NCI-H2171 treated with DMSO at 0.1 percent for 48 hours (cell line): ENCODE measurements at places on chromosomes 16 and 17.

DNA sequence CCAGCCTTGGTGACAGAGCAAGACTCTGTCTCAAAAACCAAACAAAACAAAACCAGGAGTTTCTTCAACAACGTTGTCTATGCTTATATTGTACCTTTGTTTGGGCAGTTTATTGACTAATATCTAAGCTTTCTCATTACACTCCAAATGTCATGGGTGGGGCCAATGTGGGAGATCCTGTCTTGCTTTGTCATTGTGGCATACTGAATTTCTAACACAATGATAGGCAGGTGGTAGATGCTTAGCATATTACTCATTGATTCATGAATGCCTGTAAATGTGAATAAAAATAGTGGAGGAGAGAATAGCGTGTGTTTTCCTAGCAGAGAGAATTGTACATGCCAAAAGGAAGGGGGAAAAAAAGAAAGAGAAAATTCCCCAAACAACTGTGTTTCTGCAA is 802.5 kb upstream of the EEF2KMT start:
- no peak for DNase-seq

DNA sequence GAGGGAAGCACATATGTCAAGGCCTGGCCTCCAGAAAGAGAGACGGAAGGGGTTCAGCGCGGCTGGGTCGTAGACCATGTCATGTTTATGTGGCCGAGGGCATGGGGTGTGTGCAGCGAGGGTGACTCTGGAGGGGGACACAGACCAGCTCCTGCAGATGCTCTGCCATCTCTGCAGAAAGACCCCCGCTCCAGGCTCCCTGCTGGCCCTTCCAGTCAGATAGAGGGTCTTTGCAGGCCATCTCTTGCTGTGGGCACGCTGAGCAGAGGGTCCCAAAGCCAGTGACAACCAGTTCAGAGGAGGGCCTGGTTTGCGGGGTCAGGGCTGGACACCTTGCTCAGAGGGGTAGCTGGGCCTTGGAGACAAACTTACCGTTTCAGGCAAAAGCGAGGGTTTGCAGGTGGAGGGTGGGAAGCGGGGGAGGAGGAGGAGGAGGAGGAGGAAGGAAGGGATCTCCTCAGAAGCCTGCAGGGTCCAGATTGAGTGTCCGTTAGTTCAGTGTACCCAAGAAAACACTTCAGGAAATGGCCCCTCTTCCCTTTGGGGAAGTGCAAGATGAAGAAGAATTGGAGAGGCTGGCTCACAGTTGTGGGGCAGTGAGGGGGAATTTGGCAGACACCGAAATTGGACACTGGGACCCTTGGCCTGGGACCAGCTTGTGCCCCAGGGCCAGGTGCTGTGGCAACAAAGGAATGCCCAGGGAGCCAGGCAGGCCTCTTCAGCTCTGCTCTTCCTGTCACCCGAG is 102.8 kb downstream of the CMIP start:
- no peak for DNase-seq

DNA sequence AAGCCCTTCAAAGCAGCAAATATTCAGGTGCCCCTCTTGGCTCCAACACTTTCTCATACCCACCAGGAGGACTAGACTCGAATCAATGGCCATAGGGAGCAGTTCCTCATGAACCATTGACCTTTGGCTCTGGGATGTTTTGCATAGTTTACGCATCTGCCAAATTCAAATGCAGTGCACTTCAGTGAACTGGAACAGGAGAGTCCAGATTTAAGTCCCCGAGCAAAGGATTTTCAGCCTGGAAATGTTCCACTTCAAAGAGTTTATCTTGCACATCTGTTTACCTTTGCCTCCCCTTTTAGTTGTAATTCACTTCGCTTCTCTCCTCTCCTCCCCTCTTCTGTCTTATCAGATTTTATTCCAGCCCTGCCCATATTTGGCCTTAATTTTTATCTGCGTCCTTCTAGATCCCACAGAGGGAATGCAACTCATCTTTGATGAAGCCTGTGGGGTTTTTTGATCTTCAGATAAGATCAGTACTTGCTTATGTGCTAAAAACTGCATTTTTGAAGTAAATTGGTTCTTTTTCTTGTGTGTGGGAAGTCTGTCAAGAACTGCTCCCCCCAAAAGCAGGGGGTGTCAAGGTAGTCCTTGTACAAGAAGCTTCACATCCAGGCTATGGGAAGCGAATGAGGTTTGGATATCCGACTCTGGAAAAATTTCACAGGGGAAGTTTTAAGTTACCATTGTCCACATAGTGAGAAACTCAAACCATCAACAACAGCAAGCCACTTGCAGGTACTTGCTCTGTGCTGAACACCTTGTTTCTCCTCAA is 281.6 kb downstream of the RBFOX1 start:
- no peak for DNase-seq

DNA sequence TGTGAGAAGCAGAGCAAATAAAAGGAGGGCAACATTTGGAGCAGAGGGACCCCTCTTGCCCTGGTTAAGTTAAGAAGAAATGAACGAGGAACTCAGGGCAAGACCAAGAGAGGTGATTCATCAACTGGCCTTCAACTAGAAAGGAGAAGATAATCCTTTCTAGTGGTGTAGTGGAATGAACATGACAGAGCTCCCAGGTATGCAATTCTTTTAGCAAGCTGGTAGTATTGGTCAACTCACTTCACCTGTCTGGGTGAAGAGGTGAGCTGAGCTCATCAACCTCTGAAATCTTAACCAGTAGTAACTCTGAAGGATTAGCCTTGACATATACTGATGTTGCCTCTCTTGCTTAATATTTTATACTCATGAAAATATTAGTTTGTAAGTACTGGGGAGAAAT is 1024.7 kb upstream of the GOT2 start:
- DNase-seq, result no peak

- DNase-seq, result no peak
These were observed 126.5 kb upstream of the CORO6 start for GRCh38 chr17:29749045-29749825.

DNA sequence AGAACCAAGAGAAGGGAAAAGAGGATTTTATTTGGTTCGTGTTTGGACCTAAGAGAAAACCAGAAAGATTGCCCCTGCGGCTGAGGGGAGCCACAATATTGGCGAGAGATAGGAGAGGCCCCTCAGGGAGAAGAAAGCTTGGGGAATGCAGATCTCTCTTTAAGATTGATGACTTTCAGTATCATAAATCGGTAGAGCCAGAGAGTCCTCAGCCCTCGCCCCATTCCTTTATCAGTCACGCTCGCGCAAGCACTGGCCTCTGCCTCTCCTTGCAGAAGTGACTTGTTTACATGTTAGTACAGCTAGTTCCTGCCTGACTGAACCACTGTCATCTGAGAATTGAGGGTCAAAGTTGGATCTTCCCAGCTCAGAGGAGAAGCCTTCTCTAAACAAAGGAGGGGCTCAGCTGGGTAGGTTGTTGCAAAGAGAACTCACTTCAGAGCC is 21.5 kb upstream of the KRT19 start:
- no peak for DNase-seq

GRCh38 chr17:7238420-7239090 is 702 bp downstream of the PHF23 start:
- no peak for DNase-seq

GRCh38 chr16:4660454-4661007 is 32.8 kb upstream of the NUDT16L1 start:
- no peak for DNase-seq

DNA sequence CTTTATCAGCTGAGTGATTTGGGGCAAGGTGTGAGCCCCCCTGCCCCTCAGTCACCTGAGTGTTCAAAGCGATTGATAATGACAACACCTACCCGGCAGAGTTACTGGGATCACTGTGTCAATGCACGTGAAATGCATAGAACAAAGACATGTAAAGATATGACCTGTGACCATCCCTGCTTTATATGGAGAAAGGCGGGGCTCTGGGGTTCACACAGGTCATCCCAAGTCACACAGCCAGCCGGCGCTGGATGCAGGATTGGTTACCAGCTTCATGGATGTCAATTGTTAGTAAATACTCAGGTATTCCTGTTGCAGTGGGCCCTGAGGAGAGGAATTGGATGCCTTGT is 64.4 kb downstream of the CRISPLD2 start:
- no peak for DNase-seq

DNA sequence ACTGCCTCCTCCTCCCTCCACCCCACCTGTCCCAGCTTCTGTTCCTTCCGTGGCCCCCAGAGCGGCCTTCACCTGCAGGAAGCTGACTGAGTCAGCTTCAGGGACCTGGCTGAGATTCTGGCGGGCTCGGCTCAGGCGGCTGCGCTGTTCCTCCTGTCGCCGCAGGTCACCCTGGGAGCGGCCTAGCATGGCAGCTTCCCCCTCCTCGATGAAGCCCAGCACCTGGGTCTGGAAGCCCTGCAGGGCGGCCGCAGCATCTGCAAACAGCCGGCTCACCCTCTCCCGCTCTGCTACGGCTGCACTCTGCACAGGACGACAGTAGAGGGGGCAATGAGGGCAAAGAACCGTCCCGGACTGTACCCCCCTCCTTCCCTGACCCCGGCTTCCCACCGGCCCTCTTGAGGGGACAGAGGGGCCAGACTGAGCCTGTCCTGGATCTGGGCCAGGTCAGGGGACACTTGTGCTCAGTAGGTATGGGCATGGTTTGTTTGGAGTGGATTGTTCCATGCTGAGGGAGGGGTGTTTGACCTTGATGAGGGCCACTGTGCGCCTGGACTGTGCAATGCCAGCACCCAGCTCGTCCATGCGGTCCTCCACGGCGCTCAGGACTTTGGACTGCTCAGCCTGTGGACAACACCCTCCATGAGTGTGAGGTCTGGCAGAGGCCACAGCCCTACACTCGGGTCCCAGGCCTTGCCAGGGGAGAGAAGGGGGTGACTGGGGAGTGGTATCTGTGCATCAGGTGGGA is 2.0 kb downstream of the TRIM47 start:
- peak; percentile 90 for DNase-seq

DNA sequence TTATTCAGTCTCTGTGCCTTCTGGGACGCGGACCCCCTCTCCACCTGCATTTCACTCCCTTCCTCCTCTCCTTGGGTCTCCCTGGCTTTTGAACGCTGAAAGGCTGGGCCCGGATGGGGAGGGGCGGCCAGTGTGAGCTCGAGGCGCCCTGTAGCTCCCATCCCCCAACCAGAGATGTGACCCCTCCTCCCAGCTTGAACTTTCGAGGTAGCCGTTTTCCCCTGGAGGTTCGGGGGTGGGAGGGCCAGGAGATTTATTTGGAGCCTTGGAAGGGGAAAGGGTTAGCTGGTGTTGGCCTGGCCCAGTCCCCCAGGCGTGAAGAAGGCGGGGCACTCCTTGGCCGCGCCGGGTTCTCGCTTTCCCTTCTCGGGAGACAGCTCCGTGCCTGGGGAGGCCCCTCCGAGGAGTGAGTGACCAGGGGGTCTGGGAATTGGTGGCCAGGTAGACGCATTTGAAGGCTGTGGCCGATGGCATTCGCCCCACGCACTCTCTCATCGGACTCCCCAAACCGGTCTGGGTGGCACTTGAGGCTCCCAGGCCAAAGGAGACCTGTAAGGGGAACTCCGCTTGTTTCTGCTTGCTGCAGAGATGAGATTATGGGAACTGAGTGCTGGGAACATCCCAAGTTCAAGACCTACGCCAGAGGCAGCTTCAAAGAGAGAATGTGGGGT is 942 bp downstream of the LDAF1 start:
- no peak for DNase-seq

DNA sequence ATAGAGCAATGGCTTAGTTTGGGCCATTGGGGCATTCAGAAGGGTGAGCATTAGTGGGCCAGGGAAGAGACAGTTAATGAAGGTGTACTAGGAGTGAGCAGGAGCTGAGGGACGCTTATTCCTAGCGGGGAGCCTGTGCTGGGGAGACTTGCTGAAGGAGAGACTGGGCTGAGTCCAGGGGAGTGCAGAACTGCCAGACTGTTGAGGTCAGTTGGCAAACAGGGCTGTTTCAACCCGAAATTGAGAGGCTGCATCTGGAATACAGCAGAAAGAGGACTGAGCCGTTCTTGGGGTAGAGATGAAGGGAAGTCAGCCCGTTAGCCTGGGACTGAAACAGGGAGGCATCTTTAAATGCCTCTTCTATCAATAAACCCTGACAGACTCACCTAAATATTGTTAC is 33.2 kb downstream of the MAP2K6 start:
- no peak for DNase-seq

DNA sequence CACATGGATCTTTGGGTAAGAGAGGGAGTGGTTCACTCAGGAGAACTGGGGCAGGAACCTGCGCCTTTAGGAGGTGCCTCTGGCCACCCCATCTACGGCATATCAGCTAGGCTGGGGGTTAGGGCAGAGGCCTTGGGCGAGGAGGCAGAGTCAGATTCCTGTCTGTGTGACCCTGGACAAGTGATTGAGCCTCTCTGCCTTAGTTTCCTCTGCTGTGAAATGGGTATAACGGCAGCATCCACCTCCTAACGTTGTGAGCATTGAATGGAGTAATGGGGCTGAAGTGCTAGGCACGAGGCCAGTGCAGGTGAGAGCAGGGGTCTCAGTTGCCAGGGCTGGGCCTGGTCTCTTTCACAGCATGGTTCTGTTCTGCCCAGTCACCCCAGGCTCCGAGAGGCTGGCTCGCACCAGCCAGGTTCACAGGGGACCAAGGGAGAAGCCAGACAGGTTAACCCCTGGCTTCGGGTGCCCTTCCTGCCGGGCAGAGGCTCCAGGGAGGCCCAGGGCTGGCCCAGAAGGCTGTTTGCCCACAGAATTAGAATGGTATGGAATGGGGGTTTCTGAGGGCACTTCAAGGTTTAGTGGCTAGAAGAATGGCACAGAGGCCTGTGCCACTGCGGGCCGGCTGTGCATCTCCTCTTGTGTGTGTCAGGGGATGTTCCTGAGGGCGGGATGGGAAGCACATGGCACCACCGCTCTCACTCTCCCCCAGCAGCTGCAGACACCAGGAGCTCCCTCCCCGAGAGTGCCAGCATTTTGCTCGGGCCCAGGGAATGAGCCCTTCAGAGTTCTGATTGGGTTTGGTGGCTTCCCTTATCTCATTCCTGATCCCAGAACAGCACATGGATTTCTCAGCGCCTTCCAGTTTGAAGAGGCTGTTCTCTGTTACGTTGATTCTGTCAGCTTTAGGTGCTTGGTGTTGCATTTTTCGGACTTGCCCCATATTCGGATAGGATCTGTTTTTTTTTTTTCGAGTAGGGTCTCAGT is 23.8 kb downstream of the UNC13D start:
- no peak for DNase-seq

DNA sequence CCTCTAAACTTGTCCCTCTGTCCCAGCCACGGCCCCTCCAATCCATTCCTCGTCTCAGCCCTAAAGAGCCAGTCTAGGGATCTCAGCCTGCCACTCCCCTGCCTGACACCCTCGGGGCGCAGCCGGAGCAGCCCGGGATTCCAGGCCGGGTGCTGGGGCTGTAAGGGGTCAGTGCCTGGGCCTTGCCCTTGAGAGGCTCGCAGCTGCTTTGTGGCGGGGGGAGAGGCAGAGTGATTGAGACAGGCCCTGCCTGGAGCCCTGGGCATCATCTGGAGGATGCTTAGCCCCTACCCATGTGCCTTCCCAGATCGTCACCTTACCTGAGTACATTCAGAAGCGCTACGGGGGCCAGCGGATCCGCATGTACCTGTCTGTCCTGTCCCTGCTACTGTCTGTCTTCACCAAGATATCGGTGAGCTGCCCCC is 8.3 kb downstream of the SLC5A10 start:
- DNase-seq, result no peak

DNA sequence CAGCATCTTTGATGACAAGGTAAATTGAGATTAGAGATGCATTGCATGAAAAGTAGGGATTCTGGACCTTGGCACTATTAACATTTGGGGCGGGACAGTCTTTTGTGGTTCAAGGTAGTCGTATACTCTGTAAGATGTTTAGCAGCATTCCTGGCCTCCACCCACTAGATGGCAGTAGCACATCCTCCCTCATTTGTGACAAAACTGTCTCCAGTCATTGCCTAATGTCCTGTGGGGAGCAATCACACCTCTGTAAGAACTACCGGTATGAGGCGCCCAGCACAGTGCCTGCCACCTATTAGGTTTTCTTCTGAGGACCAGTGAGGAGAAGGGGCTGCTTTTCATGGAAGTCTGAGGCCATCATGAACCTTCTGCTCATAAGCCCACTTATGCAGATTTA is 180.8 kb downstream of the RBFOX1 start:
- peak; percentile 1 for DNase-seq

- DNase-seq, result peak; percentile 61
These were observed 1.0 kb upstream of the RHOT1 start for GRCh38 chr17:32141258-32141657.
